T-cell (primary cell): ENCODE measurements at places on chromosomes 12 and 14.

DNA sequence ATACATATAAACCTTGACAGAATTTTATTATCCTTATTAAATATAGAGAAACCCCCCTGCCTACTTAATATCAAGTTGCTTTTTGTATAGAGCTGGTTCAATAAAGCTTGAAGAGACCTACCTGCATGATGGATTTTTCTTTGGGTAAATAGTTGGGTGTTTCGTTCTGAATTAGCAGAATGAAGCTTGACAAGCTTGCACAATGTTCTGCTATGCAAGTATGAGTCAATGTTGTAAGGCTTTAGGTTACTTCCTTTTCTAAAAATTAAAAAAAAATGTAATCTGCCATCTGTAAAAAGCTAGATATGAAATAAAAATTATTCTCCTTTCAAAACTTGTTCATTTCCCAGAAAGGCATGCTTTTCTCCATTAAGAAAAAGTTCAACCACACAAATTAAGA, 1662.6 kb upstream of the SEL1L start:
- DNase-seq, result no peak

- no peak for DNase-seq
Observed at GRCh38 chr14:44745371-44745770, 216.4 kb downstream of the KLHL28 start.

GRCh38 chr12:27176765-27177164, 67.3 kb upstream of the STK38L start:
- DNase-seq, result no peak

DNA sequence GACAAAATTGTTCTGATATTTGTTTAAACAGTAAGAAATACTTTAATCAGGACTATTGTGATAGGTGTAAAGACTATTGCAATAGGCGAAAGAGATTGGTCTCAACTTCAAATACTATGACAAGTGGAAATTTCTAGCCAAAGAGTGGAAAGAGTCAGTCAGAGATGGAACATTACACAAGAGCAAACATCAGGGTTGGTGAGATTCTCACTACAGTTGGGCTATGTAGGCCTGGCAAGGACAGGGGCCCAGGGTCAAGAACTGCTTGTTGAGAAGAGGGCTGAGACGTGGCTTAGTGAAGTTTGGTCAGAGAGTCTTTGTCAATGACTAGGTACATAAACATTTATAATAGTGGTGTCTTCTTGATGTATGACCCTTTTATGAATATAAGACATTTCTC, 19.4 kb downstream of the CAND1 start:
- no peak for DNase-seq

DNA sequence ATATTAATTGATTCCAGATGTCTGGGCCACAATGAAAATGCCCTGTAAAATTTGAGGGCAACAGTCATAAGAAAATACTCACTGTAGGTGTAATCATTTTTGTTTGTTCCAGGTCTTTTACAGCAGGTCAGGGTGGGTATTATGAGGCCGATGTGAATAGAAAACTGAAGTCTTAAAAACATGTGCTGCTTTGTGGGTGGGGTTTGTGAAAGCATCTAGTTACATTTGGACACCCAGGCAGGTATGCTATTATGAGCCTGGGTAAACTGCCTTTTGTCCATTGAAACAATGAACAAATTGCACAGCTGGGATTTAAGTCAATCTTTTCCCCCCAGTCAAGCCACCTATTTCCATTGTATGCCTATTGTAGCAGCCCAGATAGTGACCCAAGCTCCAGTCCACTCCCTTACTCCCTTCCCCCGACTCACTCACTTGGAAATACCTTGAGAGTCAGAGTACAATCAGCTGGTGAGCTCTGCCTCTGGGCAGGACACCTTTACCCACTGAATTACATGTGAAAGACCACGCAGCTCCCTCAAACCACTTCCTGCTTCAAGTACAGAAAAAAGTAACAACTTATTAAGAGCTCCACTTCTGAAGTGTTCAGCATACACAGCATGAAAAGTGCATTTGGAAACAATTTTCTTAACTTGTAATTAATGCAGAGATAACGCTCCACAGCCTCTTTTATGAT, 1.8 kb downstream of the IGF1 start:
- no peak for DNase-seq
